ENCODE measurements at places on chromosomes 11 and 22.

- DNase-seq, result no peak
Observed at GRCh38 chr22:39132871-39133524, 19.5 kb downstream of the CBX7 start.

- DNase-seq, result peak; percentile 35
Observed at GRCh38 chr11:44219830-44220796, 89.8 kb downstream of the ALX4 start.

- DNase-seq, result no peak
Observed at GRCh38 chr11:113529606-113530005, 54.4 kb upstream of the DRD2 start.

DNA sequence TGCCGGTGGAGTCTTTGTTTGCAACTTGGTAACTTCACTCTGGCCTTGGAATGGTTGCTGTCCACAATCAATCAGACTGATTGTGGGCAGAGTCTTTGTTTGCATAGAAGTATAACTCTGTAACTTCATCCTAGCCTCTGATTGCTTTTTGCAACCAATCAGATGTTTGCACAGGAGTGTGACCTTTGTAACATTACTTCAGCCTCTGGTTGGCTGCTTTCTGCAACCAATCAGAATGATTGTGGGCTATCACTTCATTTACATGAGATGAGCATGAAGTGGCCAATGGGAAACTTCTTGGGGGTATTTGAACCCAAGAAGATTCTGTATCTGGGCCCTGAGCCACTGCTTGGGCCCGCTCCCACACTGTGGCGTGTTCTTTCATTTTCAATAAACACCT lies 79.6 kb upstream of the CLDN5 start:
- DNase-seq, result no peak

DNA sequence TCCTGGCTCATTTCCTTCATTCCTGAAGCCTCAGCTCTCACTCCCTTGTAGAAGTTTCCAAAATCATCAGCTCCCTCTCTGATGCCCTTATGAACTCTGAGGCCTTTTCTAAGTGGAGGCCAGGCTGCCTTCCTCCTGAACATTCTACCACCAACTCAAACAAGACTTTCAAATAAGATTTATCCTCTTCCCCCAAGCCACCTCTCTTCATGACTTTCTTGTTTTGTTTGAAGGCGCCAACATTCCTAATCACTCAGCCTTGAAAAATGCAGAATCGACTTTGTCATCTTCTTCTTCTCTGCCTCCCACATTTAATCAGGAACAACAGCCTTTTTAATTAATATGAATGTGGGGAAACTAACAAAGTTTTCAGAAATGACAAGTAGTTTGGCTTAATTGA lies 927.9 kb downstream of the OPCML start:
- DNase-seq, result peak; percentile 95

DNA sequence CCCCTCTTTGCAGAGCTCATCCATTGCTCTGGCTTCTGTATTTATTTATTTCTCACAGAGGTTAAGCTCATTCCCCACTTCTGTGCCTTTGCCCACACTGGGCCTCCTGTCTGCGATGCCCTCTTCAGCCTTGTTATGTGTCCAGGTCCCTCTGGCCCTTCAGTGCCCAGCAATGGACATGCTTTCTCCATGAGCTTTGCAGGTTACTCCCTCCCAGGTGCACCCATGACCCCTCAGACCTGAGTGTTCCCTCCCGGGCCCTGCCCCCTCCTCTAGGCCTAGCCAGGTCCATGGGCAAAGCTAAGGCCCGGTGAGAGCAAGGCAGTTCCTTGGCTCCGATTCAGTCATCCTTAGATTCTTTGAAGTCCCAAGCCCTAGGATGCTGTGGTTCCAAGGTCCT lies 17.5 kb upstream of the ARHGEF17 start:
- no peak for DNase-seq

DNA sequence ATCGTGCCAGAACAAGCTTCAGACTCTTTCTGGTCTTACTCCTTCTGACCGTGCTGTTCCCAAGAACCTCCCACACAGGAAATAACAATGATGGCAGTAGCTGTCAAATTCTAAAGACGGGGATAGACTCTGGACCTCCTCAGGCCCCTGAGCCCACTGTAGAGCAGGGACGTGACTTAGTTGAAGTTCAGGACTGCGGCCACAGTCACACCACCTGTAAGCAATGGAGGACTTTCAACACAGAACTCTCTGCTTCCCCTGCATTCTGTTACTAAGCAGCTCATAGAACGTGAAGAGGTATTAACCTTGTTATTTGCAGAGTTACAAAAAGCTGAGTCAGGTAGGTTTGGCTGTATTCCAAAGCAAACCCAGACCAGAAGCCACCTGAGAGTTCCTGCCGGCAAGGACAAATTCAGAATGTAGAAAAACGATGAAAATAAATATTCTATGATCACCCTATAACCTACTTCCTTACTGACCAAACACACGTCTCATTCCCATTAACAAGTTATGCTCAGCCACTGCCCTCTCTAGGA lies 12.7 kb downstream of the TMEM45B start:
- DNase-seq, result no peak

DNA sequence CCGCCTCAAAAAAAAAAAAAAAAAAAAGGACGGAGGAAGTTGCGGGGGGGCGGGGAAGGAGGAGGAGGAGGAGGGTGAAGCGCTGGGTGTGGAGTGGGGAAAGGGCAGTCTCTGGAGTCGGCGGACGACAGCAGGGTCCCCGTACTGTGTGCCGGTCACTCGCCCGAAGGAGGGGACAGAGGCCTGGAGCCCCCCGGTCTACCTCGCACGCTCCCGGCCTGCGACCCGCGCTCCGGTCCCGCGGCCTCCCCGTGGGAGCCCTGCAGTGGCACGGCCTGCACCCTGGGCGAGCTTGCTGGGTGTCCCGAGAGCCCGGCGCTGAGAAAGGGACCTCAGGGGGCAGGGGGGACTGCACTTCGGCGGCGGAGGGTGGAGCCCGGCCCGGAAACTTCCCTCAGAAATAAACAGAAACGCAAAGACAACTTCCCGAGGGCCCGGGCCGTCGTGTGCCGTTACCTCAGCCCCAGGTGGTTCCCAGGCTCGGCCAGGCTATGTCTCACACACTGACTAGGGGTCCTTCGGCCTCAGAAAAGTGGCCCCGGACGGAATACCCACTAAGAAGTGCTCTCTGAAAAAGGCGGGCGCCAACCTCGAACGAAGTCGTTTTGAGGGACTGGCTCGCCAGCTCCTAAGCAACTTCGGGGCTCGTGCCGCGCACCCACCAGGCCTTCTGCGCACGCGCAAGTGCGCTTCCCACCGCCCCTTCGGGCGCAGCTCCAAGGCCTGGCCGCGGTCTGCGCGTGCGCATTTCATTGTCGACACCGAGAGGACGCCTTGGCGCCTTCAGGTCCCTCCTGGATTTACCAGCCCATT lies at the start of gene MAJIN:
TSS of gene MAJIN (minus strand) at position 688 of the 813 bp plus-strand sequence. CDS start 12,703 bp downstream, outside the sequence.
- peak; percentile 79 for DNase-seq

GRCh38 chr11:61609980-61610366 lies 29.1 kb upstream of the SYT7 start:
- DNase-seq, result peak; percentile 22

DNA sequence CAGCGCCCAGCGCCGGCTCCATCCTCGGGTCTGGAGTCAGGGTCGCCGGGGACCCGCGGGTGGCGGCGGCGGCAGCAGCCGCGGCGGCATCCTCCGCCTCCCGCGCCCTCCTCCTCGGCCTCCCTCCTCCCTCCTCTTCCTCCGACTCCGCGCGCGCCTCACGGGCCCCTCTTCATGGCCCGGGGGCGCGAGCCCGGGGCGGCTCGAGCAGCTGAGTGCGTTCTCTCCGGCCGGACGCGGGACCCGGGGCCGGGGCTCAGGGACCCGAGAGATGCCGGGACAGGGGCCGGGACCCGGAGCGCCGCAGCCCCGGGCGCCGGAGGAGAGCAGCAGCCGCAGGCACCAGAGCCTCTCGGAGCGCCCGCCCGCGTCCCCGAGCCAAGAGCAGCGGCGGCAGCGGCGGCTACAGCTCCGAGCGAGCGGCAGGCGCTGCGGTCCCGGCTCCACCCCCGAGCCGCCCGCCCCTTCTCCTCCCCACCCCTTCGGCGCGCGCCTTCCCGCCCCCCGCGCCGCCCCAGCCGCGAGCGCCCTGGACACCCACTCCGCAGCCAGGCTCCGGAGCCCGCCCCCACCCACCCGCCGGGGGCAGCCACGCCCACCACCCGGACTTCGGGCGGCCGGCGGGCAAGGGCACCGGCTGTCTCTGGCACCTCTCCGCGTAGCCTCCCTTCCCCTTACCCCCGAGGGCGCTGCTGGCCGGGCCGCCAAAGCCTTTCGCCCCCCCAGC lies at the start of gene CHST1:
TSS of gene CHST1 (minus strand) at position 417 of the 727 bp plus-strand sequence. CDS start 14,699 bp downstream, outside the sequence.
- DNase-seq, result peak; percentile 23

DNA sequence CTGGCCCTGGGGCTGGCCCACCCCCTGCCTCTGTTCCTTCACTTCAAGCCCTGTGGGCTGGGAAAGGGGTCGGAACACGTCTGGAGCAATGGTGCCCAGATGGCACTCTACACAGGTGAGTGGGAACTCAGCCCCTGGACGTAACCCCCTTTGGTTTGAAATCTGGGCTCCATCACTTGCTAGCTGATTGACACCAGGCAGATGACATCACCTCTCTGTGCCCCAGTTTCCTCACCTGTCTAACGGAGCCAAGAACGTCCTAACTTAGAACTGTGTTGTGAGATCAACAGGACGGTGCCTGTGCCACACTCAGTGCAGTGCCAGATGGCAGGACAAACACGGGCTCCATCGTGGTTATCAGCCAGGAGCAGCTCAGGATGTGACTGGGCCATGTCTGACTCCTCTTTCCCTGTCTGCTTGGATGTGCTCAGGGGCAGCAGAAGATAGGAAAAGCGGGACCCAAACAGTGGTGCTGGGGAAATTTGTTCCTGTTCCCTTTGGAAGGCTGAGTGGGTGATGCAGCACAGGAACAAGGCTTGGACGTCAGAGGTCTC lies 24.4 kb downstream of the NPTXR start:
- no peak for DNase-seq

DNA sequence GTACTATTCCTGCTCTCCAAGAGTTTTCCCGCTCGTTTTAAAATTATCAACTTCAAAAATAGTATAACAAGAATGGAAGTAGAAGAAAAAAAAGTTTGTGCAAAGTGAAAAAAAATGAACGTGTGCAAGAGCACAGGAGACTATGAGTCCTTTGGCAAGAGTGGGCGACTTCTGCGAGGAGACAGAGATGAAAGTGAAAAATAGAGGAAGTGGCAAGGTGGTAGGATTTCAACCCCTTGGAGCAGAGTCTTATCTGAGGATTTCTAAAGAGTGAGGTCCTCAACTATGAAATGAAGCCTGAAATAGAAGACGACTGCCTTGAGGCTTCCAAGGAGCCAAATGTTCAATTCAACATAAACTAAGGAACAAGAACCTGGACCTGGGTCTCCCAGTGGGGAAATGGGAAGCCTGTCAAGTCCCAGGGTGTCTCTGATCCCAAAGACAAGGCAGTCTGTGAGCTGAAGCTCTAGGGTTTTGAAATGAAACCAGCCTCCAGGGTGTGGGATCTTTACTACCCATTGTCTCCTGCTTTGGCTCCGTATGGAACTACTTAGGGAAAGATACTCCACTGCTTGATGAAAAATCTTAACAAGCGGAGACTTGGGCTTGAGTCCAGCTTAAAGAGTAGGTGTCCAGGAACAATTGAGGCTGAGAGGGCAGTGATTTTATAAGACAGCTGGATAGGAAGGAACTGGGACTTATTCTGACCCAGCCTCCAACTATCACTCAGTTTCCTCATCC lies 4.8 kb downstream of the P4HA3 start:
- no peak for DNase-seq

DNA sequence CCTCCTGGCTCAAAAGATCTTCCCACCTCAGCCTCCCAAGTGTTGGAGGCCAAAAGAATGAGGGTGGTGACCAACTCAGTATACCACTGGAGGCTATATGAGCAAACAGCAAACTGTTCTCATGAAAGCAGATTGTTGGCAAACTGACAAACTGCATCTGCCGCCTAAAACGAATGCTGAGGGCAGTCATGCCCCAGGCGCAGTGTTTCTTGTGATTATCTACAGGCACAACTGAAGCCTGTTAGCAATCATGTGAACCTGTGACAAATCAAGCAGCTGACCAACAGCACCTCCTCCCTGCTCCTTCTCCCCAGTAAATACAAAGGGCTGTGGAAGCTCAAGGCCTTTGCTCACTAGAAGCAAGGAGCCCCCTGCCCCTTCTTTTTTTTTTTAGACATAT lies 47.8 kb downstream of the BTBD10 start:
- no peak for DNase-seq

- DNase-seq, result no peak
Observed at GRCh38 chr11:93288767-93289166, 41.8 kb upstream of the DEUP1 start.

DNA sequence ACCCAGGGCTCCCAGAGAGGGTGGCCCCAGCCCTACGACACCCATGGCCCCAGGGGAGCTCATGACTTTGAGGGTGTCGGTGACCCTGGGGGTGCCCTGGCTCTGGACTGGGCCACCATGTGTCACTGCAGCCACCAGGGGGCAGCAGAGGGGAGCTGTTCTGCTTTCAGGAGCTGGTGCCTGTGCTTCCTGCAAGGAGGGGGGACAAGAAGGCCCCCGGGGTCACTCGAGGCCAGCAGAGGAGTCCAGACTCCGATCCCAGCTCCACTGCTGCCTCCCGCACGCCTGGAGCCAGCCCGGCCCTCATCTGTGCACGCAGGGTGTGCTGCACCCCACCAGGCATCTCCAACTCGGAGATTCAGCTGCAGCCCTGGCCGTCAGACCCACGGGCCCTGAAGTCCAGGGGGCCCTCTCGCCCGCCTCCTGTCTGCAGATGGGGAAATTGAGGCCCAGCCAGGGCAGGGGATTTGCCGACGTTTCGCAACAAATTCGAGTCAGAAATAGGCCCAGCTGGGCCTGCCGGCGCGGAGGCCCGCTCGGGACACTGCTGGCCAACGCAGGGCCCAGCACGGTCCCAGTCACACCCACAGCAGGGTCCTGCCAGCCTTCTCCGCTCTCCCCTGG lies 29.5 kb upstream of the WNT7B start:
- DNase-seq, result peak; percentile 86

- DNase-seq, result no peak
Observed at GRCh38 chr11:11291041-11292015, 61.7 kb downstream of the CSNK2A3 start.

- DNase-seq, result no peak
Observed at GRCh38 chr22:17980638-17981051, 43.7 kb downstream of the MICAL3 start.

DNA sequence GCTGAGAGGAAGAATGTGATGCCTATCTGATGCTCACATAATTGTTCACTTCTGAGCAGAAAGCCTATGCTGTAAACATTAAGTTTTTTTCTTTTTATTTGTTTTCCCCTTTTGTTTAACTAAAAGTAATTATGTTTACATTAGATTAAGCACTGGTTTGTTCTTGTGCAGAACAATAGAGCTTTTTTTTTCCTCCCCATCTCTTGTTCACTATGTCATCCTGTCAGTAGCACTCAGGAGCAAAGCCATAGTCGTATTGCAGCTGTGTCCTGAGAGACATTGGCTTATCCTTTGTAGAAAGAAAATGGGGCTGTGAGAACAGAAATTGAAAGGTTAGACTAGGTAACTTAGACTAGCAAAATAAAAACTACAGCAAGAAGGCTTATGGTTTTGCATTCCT lies 301.8 kb upstream of the RAG2 start:
- no peak for DNase-seq
